Mesenteric fat pad (tissue), 1 donor: ENCODE measurements at places on chromosomes 3 and 15. TPM values are rescaled to one million over a fixed set of nuclear protein-coding genes. Genes with fewer than 3 reads are reported as not detected.
A peak's percentile ranks its signal among the peaks of the same experiment; 100 is the strongest.

NR1I2 gene
- 0.26 TPM for total RNA-seq

DNA sequence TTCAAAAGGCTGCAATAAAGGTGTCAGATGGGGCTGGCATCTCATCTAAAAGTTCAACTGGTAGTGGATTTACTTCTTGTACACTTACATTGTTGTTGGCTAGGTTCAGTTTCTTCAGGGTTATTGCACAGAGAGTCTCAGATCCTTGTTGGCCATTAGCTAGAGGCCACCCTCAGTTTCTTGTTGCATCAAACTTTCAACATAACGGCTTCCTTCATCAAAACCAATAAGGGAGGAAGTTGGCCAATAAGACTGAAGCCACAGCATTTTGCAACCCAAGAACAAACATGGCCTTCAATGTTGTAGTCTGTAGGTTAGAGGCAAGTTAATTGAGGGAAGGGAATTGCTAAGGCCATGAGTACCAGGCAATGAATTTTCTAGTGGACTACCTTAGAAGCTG, 218.0 kb downstream of the ZBBX start:
- no peak for DNase-seq

NCK1 gene
- total RNA-seq: 49.7 TPM

GRCh38 chr3:132637590-132637989, 22.0 kb downstream of the ACAD11 start:
- no peak for DNase-seq

WDR93 gene
- 0.32 TPM for total RNA-seq

DNA sequence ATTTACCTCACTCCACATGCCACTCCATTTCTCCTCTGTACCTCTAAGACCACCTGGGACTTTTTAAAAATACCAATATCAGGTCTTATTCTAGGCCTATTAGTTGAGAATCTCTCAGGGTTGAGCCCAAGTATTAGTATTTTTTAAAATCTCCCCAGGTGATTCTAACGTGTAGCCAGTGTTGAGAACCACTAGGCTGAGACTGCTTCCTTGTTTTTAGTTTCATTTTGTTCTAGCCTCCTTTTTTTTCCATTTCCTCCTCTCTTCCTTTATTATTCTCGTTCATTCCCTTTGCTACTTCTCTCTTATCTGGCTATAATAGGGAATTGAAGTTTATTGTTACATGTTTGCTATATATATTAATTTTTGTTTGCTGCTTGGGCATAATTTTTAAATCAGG, 217.8 kb upstream of the CD96 start:
- no peak for DNase-seq

DNA sequence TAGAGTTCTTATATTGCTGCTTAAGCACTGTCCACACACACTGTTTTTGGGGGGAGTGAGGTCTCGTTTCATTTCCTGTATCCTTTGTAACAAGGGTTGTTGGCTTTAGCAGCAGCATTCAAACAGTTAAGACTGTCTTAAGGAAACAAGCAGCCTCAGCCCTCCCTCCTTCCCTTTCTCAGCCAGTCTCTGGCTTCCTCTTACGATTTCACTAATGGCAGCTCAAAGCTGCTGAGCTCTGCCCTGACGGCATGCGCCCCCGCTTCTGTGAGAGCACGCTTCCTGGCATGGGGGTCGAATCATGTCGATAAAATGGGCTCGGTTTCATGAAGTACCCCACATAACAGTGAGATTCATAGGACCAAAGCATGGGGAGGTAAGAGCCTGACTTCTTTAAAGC, 105.0 kb downstream of the KLHL25 start:
- no peak for DNase-seq

GRCh38 chr15:74857671-74858368, 14.9 kb upstream of the ULK3 start:
- DNase-seq: no peak

DNA sequence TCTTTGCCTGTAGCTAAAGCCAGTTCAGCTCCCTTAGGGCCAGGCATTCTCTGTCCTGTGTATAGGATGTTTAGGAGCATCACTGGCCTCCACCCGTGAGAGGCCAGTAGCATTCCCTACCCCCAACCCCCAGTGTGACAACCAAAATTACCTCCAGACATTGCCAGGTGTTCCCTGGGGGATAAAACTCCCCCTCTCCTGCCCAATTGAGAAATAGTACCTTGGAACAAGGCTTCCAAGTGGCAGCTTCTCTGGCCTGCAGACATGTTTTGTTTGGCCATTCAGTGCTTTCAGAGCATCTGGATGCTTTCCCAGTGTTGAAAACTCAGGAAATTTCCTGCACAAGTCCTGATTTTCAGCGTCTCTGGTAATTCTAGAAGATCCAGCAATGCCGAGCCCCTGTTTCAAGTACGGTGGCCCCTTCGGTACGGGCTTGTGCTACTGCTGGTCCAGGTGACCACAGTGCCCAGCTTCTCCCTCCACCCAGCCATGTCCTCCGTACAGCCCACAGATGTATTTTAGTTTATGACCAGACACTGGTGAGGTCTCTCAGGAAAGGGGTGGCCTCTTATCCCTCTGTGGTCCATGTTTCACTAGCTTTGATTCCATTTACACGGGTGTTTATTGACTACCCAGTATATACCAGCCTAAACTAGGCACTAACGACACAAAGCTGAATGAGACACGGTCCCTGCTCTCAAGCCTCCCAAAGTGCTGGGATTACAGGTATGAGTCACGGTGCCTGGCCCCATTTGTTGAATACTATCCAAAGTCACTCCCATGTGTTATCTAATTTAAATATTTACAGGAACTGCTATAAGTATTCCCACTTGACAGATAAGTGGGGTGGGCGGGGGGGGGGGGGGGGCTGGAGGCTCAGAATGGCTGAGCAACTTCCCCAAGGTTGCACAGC, 125.4 kb upstream of the RAD18 start:
- peak; percentile 30 for DNase-seq

GRCh38 chr3:10515884-10516495, 10.6 kb upstream of the ATP2B2 start:
- peak; percentile 83 for DNase-seq

DNA sequence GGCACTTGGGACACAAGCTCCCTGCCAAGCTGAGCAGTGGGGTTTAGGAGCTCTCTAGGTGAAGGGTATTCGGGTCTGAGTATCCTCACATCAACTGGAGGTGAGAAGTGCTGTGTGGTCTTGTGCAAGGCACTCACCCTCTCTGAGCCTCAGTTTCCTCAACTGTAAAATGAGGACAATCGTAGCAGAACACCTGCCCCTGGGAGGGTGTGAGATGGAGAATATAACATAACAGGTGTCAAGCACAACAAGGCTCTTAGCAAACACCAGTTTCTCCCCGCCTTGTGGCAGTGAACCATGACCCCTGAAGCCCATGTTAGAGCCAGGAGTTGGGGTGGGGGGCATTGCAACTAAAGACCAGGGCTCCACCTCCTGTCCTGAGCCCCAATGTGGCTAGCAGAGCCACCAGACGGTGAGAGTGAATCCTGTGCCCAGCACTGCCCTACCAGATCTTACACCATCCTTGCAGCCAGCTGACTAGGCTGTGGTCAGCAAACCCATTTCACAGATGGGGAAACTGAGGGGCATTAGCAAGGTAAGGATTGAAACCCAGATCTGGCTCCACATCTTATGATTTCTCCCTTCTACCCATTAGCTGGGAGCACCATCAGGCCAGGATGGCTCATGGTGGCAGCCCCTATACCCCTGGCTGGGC, 2.6 kb upstream of the PLXND1 start:
- DNase-seq: no peak

GRCh38 chr15:45274636-45275380, 22.8 kb downstream of the SLC28A2 start:
- DNase-seq: no peak

SMCO1 gene
- not detected for total RNA-seq

- no peak for DNase-seq
Measured at GRCh38 chr3:169619793-169620192, 43.7 kb downstream of the MECOM start.

- no peak for DNase-seq
Measured at GRCh38 chr3:49840388-49840787, 16.0 kb downstream of the TRAIP start.

- no peak for DNase-seq
Measured at GRCh38 chr3:15319575-15319974, 12.8 kb downstream of the SH3BP5 start.

CEP19 gene
- total RNA-seq: 1.3 TPM

GRCh38 chr3:177448987-177449359, 251.7 kb upstream of the TBL1XR1 start:
- DNase-seq: no peak

- DNase-seq: no peak
Measured at GRCh38 chr3:185824051-185825005, 514 bp downstream of the IGF2BP2 start.
